SK-N-SH (cell line): ENCODE measurements at places on chromosomes 12 and 14.

DNA sequence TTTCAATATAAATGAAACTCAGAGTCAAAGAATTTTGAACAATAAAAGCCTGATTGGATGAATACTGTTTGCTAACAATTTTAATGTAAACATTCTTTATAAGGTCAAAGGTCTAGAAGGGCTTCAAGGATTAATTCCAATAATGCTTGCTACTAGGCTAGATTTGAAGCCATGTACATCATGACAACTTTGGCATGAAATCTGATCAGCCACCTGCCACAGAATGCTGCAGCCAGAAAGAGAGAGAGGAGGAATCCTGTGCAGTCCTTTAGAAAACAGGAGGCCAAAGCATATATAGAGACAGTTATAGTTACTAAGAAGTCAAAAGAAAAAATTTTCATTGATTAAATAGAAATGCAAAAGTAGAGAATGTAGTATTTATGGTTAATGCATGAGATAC, 47.1 kb downstream of the ABCD2 start:
- no peak for DNase-seq

GRCh38 chr14:54627540-54628363, 60.8 kb downstream of the SAMD4A start:
- peak; percentile 40 for DNase-seq

DNA sequence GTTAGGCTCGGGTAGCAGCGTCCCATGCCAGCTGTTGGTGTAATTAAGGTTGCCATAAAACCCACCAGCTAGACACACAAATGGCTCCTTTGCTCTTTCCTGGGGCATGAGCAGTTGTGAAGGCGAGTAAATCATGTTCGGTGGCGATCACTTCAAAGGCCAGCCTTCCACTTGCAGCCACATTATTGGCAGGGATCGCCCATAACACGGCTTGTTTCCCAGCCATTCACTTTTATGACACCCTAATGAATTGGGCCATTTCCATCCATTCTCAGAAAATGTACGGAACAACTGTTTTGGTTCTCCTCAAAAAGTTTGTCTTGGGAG, 63.4 kb downstream of the BEGAIN start:
- no peak for DNase-seq

DNA sequence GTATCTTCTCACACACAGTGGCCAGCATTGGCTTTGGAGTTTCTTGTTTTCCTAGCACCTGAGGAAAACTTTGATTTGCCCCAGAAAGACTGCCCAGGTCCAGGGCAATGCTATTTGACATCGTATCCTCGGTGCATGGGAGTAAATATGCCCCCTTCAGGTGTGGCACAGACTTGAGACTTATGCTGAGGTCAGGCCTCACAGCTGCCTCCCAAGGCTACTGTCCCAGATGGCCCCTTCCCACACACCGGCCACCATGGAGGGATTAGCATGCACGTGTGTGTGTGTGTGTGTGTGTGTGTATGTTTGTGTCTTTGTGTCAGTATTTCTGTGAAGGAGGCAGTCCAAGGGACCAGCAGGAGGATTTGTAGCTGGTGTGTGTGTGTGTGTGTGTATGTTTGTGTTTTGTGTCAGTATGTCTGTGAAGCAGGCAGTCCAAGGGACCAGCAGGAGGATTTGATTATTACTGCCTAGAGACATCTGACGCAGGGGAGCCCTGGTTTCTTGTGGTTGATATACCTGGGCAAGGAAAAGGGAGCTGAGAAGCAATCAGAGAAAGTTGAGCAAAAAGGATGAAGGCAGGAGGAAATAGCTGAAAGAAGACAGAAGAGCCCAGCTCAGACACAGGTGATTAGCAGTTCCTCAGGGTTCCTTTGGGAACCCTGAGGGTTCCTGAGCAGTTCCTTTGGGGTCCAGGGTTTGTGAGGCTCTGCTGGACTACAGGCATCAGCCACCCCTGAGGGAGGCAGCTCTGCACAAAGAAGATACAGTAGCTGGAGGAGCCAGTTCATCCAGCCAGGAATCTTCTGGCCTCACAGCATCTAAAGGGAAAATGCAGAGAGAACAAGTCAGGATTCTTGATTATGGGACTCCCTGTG, 42.2 kb downstream of the COX16 start:
- DNase-seq = no peak

DNA sequence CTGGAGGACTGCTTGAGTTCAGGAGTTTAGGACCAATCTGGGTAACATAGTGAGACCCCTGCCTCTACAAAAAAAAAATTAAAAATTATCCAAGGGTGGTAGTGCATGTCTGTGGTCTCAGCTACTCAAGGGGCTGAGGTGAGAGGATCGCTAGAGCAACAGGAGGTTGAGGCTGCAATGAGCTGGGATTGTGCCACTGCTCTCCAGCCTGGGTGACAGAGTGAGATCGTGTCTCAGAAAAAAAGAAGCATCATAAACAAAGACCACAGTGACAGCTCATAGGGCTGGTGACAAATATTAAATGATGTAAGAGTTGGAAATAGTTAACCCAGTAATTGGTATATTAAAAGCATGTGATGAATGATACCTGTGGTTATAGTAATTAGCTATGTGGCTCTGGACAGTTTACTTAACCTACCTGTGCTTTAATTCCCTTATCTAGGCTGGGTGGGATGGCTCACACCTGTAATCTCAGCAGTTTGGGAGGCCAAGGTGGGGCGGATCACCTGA, 68.0 kb downstream of the GSC start:
- no peak for DNase-seq

DNA sequence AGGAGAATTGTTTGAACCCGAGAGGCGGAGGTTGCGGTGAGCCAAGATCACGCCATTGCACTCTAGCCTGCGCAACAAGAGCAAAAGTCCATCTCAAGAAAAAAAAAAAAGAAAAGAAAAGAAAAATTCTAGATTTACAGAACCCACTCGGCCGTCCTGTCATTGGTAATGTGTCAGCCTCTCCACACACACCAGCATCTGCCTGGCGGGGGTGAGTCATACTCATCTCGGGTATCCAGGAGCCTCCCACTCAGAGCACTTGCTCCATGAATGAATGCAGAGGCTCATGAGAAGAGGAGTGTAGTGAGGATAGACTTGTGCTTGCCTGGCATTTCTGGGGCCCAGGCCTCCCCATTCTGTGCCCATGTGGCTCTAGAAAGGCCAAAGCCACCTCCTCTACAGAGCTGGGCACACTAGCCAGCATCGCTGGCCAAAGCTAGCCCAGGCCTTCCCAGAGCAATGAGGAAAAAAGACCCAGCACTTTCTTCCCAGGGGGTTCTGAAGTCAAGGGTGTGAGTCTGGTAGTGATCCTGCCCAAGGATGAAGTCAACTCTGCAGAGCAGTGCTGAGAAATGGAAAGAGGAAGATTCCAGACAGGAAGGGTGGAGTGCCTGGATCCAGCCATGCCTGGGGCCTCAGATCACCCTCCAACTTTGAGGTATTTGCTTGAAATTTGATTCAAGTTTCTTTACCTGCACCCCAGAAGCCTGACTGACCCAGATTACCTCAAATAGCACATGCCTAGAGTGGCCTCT, 31.2 kb upstream of the KLC1 start:
- no peak for DNase-seq

GRCh38 chr12:31105668-31106067, 32.0 kb downstream of the DDX11 start:
- no peak for DNase-seq

GRCh38 chr14:89298056-89298834, 118.8 kb downstream of the FOXN3 start:
- no peak for DNase-seq

DNA sequence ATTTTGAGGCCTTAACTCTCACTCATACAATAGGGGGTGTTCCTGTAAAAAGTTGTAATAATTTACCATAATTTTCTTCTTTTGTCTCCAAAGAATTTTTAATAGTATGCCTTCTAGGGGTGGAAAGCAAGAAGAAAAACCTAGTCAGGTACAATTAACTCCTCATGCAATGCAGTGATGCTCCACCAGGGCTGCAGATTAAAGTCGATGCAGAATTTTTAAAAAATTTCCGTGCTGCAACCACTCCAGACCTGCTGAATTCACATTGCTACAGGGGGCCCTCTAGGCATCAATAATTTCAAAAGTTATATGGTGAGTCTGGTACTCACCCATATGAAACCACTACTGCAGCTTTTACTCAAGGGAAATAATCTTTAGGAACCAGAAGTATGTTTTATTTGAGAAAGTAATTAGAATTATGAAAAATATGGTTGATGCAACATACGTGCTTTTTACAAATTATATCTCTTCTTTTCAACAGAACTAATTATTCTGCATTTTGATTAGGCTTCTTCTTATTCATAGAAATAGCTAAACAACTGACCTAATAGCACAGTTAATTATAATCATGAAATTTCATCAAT, 353.2 kb downstream of the BCAT1 start:
- peak; percentile 26 for DNase-seq

DNA sequence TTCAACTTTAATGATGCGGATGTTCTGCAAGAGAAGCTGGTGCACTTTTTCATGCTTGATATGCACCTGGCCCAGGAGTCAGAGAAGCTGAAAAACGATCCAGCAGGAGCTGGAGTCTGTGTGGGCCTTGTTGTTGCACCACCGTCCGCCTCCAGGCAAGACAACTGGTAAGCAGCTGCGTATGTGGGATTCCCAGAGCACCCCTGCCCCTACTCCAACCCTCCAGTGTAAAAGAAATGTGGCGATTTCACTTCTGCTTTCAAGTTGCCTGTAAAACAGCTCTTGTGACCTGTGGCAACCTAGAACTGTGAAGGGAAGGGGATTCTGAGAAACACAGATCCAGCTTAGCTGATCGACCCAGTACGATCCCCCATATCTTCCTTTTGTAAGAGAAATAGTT, 154.1 kb upstream of the PELI2 start:
- no peak for DNase-seq

DNA sequence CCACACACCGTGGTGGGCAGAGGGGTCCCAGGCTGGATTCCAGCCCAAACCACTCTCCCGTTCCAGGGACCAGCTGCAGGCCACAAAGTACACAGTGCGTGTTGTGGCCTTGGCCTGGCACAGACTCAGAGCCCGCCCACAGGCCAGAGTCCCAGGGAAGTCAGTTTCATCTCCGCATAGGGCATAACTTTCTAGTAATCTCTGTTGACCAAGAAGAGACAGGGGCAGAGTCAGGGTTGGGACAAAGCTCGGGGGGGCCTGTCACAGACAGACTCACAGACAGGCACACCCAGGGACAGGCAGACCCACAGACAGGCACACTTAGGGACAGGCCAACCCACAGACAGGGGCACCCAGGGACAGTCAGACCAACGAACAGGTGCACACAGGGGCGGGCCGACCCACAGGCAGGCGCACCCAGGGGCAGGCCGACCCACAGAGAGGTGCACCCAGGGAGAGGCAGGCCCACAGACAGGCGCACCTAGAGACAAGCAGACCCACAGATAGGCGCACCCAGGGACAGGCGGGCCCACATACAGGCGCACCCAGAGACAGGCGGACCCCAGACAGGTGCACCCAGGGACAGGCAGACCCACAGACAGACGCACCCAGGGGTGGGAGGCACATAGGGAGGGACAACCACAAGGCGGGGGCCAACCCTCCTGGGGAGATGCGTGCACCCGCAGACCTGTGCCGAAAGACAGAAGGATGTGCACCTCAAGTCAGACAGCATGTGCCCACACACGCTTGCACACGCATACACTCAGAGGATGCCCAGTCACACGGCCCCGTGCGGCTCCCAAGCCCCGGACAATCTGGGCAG, 323.3 kb upstream of the RTL1 start:
- no peak for DNase-seq

DNA sequence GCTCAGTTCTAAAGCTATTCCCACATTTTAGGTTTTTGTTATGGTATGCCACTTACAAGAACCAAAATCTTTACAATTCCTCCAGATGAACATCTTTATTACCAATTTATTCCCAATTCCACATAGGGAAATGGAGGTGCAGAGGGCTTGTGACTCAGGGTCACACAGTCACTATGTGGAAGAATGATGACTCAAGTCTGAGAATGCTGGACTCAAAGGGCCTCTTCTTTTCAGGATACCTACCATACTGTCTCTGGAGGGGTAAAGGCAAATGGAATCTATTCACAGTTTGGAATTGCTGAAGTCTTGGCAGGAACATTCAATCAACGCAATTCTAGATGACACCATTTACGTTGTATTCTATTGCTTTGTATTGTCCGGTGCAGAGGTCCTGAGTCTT, 48.2 kb upstream of the MANSC4 start:
- DNase-seq = no peak

DNA sequence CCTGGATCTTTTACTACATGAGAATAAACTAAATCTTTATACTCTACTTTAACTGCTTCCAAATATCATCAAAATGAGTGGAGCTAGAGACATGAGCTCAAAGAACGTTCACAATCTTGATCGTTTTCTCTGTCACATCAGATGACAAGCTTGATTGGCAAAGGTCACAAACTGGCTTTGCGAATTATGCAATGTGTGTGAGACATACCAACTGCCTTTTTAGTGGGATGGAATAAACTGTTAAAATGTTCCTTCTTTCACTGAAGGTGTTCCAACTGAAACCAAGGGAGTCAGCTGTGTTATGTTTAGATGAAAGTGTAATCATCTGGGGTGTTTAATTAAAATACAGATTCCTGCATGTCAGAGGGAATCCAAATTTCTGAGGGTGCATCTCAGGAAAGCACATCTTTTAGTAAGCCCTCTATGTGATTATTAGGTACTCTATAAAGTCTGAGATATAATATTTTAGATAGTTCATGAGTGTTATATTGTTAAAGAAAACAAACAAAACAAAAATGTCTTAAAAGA, 21.9 kb downstream of the KITLG start:
- no peak for DNase-seq

DNA sequence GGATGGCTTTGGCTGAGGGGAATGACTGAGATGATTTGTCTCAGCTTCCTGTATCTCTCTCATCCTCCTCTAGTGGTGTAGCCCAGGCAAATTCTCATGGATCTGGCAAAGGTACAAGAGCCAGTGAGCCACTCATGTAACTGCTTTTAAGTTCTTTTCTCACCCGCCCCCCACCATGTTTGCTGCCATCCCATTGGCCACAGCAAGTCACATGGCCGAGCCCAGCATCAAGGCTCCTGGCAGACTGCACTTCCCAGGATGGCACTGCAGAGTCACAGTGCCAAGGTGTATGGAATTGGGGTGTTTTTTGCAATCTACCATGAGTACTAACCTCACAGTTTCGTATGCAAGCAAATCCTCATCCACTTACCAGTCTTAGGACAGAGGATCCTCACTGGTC, 50.9 kb downstream of the CHST11 start:
- no peak for DNase-seq

DNA sequence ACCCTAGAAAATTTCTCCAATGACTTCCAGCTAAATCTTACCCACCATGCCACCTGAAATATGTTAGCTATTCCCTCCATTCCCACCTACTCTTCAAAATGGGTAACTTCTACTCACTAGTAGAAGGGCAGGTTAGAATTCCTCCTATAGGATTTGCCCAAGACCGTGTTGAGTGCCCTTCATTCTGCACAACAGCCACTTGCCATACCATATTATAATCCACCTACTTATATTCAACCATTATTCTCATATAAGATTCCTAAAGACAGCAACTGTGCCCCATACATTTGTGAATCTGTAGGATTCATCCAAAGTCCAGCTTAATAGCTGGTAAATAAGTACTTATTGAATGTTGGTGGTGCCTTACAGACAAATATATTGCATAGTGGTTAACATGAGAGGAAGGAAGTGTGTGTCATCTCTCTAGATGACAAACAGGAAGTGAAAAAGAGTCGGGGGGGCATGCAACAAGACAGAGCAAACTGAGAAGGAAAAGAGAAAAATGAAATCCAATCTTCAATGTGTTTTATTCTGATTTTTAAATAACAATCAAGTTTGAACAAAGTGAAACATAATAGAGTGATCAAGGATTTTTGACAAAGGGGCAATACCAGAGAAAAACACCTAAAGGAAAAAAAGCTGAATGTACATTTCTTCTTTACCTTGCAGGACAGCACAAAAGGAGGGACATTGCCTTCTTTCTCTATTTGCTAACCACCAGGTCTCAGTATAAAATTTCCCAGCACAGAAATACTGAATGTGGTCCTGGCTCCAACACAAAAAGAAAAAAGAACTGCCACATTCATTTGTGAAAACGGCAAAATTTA, 389.3 kb upstream of the USP15 start:
- no peak for DNase-seq
